ENCODE measurements at places on chromosomes 2 and 18. TPM values are rescaled to one million over a fixed set of nuclear protein-coding genes. Genes with fewer than 3 reads are reported as not detected.
A peak's percentile ranks its signal among the peaks of the same experiment; 100 is the strongest.

Gene STON1
- total RNA-seq = 1.3 TPM

DNA sequence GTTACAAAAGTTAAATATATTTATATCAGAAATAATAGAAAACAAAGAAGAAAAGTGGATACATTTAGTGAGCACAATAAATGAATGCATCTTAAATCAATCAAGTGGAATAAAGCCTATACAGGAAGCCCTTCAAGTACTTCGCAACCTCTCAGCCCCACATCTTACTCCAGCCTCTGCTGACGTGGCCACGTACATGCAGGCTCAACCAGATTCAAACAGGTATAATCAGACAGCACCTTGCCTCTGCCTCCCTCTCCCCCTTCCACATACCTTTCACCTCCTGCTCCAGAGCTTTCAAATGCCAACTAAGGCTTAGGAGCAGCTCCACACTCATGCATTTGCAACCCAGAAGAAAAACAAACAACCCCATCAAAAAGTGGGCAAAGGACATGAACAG, 32.9 kb downstream of the CACNB4 start:
- DNase-seq = no peak

DNA sequence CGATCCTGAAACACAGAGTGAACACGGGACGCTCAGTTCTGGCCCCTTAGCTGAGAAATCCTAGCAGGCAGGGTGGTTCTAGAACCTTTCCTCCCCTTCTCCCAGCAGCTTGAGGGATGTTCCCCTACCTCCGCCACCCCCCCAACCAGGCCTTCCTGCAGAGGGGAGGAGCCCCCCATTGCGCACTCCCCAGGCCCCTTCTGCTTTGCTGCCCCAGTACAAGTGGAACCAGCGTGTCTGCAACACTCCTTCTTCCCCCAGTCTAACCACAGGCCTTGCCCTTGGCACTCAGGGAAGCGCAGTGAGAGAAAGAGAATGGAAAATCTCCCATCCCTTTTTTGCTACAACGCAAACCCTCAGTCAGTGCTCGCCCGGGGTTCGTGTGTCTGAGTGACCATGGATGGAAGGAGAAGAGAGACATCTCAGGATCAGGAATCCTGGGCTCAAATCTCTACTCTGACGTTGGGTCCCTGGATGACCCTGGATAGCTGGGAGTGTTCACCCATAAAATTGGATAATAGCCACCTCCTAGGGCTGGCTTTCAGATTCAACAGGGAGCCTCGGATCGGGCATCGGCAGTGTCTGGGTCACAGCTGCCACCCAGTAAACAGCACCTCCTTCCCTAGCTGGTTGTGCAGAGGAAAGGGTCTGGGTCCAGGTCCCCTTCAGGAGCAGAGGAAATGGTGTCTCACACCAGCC, 3.7 kb downstream of the NPPC start:
- no peak for DNase-seq

DNA sequence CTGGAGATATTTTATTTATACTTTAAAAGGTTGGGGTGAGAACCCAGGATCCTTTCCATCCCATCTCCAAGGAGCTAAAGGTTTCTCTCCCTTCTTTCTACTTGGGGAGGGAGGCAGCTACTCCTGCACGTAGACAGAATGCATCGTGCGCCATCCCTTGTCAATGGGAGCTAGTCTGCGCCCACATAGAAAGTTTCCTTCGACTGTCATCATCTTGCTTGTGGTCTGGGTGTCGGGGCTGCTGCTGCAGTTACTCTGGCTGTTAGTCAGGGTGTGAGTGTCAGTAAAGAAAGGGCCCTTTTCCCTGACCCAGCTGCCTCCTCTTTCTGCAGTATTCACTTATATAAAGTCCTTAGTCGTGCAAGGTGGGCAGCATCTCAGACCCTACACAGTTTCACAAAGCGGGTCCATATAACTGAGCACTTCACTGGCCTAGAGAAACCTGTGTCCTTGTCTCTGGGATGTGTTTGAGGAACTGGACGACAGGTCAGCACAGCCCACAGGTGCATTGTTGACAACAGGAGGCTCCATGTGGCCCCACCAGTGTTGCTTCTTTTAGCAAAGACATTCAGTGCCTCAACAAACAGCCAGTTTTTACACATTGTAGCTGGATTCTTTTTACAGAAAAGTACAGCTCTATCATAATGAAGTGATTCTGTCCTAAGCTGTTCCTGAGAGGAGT, 22.4 kb downstream of the NPAS2 start:
- peak; percentile 24 for DNase-seq

DNA sequence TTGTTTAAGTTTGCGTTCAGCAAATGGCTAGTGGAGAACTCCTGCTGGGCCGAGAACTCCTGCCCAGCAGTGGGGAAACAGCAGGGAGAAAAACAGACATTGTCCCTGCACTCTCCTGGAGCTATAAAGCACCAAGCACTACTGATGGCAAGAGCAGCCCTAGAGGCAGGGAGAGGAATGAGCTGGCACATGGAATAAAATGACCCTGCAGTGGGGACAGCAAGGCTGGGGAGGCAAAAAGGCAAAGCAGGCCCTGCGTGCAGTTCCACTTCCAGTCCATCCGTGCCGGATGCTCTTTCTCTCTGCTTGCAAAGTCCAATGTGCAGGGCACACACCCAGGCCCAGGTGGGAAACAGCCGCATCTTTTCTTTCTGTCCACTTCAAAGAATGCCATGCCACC, 415.5 kb downstream of the LRATD1 start:
- DNase-seq = no peak

Gene IL37
- not detected for total RNA-seq

DNA sequence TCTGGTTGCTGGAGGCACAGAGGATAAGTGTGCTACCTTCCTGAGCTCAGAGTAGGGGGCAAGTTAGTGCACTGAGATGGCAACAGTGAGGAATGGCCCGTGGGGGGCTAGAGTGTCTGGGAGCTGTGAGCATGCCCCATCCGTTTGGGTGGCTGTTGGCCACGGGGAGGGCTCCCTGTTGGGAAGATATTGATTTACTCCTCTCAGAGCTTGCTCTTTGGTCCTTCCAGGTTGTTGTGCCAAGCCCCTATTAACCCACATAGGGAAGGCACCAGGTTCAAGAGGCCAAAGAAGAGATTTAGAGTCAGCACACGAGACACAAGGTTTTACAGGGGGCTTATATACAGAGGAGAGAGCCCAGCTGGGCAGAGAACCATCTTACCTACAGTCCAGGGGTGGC, 318.8 kb downstream of the TSN start:
- no peak for DNase-seq

Gene HOXD3
- not detected for total RNA-seq

DNA sequence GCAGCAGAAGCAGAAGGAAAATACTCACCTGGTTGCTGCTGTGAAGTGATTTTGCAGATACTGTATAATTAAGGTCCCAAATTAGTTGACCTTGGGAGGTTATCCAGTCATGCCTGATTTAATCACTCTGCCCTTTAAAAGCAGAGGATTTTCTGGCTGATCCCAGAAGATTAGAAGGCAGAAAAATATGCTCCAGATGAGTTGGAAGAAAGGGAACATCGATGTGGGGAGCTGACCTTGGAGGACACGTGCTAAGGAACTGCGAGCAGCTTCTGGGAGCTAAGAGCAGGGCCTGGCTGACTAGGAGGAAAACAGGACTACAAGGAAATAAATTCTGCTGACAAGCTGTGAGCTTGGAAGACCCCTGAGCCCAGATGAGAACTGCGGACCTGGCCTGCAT, 13.3 kb upstream of the DYM start:
- DNase-seq = no peak

GRCh38 chr2:46337208-46337994, 40.2 kb downstream of the EPAS1 start:
- no peak for DNase-seq

GRCh38 chr2:96254571-96254970, 11.2 kb downstream of the TMEM127 start:
- DNase-seq = no peak

DNA sequence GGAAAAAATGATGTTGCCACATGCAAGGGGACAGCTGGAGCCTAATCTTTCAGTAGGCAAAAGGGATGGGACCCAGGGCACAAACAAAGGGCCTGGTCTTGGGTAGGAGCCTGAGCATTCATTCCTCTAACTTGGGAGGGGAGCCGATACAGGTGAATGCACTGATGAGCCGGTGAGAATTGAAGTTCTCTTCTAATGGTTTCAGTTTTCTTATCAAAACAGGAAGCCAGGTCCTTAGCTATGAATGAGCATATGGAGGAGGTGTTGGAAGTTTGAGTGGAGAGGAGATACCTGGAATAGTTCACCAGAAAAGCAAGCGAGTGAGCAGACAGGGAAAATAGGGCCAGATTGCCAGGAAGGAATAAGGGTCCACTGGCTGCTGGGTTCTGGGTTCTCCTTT, 10.1 kb downstream of the DPP4 start:
- no peak for DNase-seq

DNA sequence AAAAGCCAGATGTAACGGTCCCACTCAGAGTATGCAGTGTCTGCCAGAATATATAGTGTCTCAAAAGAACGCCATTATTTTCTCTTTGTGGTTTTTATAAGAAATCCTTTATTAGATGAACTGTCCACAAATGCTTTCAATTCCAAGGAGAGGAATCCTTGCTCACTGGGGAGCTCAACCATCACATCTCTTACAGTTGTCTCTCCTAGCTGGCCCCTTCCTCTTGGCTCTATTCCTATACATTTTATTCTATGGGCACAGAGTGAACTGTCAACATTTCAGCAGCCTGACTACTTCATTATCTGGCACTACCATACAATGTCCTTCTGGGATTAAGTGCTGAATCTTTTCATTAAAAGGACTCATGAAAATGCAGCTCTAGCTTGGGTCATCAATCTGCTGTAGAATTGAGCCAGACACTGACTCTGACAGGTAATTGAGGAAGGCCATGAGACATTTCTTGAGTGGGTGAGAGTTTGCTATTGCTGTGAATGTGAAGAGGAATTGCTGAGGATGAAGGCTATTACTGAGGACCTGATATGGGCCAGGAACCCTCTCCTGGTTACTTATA, 96.5 kb upstream of the THOC1 start:
- no peak for DNase-seq

DNA sequence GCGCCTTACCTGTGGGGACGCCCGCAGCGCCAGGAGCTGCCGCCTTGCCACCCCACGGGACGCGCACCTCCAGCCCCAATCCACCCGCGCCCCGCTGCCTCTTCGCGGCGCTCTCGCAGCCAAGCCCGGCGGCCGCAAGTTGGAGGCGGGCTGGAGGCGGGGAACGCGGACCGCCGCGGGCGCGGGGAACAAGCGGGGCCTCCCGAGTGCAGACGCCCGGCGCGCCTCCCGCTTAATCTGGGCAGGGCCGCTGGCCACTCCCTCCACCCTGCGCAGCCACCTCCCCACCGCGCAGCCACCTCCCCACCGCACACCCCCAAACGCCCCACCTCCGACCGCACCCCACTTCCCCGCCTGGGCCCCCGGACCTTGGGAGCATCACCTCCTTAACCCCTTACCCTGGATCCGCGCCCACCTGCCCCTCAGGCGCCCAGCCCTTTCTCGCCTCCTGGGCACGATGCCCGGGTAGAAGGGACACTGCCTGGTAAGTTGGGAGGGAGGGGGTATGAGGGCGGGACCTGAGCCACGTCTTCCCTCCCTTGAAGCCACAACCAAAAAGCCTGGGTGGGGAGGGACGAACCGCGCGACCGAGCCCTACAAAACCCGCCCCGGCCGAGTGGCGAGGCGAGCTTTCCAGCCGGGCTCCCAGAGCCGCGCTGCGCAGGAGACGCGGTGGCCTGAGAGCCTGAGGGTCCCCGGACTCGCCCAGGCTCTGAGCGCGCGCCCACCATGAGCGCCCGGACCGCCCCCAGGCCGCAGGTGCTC, at the start of the genes COL4A3 and COL4A4:
COL4A3 (plus strand) TSS at position 627 of the 765 bp plus-strand sequence; CDS start at position 730, 103 bp downstream.
COL4A4 (minus strand) TSS at position 208 of the 765 bp plus-strand sequence. CDS start 16,722 bp downstream, outside the sequence.
- DNase-seq = peak; percentile 25

DNA sequence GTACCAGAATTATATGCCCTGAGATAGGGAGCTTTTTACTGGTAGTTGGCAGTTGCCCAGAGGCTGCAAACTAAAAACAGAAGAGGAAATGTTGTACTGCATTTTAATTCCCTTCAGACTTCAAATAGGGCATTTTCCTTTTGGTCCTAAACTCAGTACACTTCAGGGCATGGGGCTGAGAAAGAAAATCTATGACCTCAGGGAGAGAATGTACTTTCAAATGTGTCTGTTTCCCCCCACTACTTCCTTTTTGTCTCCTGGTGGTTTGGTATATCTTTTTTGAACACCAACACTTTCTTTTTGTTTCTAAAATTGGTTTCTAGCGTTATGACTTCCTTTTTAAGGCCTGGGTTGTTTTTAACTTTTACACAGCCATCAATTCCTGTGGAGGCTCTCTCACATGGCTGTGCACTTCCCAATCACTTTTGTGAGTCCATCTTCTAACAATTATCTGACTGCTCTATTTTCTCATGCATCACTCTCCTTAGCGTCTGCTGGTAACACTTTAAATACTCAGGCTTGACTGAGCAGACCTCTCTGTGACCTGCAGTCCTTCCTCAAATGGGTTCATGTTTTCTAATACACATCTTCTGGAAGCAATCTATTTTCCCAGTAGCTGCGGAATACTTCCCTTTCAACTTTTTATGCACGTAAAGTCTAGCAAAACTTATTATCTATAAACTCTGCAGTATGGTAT, 596.0 kb downstream of the LRP1B start:
- no peak for DNase-seq

DNA sequence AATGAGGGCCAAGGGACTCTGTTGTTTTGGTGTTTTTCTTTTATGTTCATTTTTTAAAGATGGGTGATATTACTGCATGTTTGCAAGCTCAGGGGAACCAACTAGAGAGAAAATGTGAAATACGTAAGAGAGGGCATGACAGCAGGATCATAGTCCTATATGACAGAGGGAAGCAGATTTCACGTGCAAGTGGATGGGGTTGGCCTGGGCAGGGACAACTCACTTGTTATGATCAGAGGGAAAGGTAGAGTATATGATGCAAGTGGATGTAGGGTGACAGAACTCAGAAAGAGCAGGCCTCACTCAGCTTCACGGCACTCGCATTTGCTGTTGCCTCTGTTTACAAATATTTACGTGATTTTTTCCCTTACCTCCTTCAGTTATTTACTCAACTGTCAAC, 67.0 kb downstream of the OLA1 start:
- no peak for DNase-seq

- no peak for DNase-seq
Measured at GRCh38 chr2:218566296-218566695, 1.9 kb downstream of the USP37 start.

DNA sequence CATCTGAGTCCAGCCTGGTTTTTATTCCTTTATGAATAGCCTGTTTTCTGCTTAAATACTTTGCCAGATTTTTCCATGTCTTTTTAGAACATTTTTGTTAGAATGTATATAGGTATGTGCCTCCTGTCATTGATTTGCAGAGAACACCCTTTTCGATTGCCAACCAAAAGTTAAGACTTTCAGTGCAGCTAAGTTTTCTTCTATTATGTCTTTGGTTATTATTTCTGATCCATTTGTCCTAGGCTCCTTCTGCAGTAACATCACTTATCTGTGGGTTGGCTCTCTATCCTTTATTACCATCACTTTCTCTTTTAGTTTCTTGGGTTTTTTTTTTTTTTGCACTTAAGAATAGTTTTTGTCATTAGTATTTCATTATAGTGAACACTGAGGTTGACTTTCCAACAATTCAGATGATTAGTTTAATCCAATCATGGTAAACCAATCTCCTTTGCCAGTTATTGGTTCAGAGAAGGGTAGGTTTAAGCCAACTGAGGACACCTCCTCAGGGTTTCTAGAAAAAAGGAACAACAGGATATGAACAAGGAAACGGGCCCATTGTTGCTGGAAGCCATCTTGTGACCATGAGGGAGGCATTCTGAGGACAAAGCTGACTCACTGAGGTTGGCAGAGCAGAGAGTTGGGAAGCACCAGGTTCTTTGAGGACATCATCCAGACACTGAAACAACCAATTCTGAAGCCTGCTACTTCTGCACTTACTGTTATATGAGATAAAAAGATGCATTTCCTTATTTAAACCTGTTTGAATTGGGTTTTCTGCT, 37.9 kb upstream of the GBX2 start:
- no peak for DNase-seq

Gene DAW1
- not detected for total RNA-seq

Gene DSG4
- total RNA-seq = not detected

Gene SERPINB7
- not detected for total RNA-seq

Gene RIOK3
- total RNA-seq = 71.2 TPM
